ENCODE measurements at places on chromosomes 2 and 18.

GRCh38 chr2:47033102-47033880 lies 117.7 kb upstream of the MCFD2 start:
- no peak for DNase-seq

GRCh38 chr2:10009811-10010781 lies 33.3 kb upstream of the KLF11 start:
- DNase-seq = no peak

DNA sequence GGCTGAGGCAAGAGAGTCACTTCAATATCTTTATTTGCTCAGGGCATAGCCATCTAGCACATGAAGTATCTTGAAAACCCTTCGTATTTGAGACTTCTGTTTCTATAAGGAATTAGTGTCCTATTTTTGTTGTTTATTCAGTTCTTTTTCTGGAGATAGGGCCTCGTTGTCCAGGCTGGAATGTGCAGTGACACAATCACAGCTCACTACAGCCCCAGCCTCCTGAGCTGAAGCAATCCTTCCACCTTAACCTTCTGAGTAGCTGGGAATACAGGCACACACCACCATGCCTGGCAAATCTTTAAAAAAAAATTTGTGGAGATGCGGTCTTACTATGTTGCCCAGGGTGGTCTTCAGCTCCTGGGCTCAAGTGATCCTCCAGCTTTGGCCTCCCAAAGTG lies 50.6 kb downstream of the PSMD14 start:
- no peak for DNase-seq

- DNase-seq = no peak
Measured at GRCh38 chr2:176457481-176457880, 188.2 kb downstream of the MTX2 start.

DNA sequence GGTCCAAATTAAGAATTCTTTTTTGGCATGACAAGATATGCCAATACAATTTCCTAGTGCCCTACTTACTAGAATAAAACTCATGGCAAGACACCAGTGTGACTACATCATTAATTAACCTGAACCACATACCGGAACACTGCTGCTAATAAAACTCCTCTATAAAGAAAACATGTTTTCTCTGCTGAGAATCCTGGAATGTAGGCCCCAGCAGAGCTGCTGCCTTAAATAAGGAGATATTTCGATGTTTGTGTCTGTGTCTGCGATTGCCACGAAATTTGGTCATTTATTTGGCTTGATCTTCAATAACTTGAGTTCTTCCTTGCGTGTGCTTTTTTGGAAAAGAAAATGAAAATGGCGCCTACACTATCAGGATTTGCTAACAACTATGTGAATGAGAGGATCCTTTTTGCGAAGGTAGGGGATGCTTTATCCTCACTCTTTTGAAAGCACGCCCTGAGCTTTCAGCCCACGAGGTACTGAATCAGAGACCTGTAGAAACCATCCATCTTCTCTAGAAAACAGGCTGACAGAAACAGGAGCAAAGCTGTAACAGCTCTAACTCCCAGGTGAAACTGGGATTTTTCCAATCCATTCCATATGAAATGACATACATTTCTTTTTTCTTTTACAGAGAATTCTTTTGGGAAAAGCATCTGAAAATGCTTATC lies 27.0 kb downstream of the KLF7 start:
- DNase-seq = no peak

GRCh38 chr2:62415019-62415431 lies 91.0 kb downstream of the TMEM17 start:
- no peak for DNase-seq

GRCh38 chr2:128280158-128280871 lies 38.4 kb downstream of the HS6ST1 start:
- no peak for DNase-seq

DNA sequence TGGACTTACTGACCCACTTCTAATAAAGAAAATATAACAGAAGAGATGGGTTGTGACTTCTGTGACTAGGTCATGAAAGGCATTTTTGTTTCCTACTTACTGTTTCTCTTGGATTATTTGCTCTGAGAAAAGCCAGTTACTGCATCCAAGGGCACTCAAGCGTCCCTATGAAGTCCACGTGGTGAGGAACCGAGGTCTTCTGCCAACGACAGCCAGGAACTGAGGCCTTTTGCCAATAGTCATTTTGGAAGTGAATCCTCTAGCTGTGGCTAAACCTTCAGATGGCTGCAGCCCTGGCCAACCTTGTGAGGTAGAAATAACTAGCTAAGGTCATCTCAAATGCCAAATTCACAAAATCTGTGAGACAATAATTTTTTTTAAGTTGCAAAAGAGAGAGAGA lies 449.8 kb upstream of the RGPD4 start:
- no peak for DNase-seq

DNA sequence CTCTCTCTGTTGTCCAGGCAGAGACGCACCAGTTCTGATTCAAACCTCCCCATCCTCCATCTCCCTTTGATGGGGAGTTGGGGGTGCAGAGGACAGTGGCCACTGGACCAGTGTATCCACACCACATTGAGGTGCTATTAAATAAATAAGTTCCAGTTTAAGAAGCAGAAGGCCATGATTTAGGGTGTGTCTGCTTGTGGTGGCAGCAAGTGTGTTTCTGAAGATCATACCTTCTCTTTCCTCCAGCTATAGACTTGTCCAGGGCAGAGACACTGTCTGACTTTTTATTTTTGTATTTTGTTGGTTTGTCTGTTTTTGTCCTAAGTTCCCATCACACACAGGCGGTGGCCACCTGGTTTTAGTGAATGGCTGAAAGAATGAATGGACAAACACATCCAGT lies 16.5 kb upstream of the INO80C start:
- no peak for DNase-seq
